ENCODE measurements at places on chromosomes 6 and 20.
A peak's percentile ranks its signal among the peaks of the same experiment; 100 is the strongest.

DNA sequence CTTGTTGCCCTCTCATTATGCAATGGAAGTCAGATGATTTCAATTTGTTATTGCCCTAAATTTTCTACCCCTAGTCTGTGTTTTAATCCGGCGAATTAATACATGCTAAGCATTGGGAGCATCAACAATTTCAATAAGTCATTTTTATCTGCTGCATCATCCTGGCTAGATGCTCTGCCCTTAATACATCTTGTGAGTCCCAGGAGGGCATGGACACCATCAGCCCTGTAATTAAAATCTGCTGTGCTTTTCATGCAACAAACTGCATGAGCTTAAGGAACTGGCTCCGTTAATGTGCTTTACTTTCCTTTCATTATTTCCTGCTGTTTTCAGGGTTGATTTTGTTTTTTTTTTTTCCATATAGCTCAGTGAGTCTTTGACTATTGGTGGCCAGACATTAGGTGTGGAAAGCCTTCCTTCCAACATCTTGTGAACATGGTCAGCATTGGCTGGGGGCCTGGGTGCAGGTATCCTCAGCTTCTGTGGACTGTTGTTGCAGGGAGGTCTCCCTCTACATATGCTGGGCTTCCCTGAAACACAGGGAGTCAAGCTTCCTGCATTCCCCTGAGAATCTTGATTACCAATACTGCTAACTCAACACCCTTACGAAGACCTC lies 8.5 kb upstream of the PBOV1 start:
- no peak for DNase-seq

DNA sequence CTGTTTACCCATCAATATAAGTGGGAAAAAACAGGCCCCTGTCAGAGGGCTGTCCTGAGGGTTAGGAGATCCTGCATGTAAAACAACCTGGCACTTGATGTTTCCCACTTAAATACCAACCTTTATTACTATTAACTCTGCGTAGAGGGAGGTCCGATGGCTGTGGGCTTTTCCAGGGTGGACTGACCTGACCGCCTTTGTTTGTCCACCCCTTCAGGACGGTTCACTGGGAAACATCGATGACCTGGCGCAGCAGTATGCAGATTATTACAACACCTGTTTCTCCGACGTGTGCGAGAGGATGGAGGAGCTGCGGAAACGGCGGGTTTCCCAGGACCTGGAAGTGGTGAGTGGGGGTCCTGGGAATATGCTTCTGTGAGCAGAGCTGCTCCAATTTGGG lies 47.3 kb downstream of the SASH1 start:
- no peak for DNase-seq

DNA sequence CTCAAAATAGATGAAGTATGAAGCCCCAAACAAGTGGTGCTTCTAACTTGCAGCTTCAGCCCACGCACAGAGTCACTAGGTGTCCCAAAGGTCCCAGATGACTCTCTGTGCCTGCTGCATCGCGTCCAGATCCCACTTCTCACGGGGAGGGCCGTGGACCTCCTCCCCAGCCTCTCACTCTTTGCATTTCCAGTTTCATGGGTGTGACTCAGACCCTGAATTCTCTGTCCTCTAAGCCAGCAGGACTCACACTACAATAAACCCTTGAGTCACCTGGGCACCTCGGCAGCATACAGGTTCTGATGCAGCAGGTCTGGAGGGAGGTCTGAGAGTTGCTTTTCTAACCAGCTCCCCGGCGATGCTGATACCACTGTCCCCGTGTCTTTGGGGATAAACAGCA lies 114.0 kb upstream of the RIN2 start:
- no peak for DNase-seq

DNA sequence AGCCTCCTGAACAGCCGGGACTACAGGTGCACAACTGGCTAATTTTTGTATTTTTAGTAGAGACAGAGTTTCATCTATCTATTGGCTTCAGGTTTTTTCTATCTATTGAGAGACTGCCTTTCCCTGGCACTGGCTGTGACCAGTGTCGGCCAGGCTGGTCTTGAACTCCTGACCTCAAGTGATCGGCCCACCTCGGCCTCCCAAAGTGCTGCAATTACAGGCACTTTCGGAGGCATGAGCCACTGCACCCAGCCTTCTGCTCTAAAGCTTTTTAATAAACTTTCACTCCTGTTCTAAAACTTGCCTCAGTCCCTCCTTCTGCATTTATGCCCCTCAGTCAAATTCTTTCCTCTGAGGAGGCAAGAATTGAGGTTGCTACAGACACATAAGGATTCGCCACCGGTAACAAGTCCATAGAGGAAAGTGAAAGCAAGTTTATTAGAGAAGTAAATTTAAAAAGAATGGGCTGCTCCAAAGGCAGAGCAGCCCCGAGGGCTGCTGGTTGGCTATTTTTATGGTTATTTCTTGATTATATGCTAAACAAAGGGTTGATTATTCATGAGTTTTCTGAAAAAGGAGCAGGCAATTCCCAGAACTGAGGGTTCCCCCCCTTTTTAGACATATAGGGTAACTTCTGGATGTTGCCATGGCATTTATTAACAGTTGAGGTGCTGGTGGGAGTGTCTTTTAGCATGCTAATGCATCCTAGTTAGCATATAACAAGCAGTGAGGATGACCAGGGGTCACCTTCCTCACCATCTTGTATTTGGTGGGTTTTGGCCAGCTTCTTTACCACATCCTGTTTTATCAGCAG lies 44.8 kb upstream of the RNGTT start:
- DNase-seq, result no peak

- peak; percentile 84 for DNase-seq
These were observed 102.6 kb downstream of the LAMP5 start for GRCh38 chr20:9616833-9617461.

Data from tongue (tissue), 3 donors.